Psoas muscle (tissue), 8 donors: ENCODE measurements at places on chromosomes 4 and X.

DNA sequence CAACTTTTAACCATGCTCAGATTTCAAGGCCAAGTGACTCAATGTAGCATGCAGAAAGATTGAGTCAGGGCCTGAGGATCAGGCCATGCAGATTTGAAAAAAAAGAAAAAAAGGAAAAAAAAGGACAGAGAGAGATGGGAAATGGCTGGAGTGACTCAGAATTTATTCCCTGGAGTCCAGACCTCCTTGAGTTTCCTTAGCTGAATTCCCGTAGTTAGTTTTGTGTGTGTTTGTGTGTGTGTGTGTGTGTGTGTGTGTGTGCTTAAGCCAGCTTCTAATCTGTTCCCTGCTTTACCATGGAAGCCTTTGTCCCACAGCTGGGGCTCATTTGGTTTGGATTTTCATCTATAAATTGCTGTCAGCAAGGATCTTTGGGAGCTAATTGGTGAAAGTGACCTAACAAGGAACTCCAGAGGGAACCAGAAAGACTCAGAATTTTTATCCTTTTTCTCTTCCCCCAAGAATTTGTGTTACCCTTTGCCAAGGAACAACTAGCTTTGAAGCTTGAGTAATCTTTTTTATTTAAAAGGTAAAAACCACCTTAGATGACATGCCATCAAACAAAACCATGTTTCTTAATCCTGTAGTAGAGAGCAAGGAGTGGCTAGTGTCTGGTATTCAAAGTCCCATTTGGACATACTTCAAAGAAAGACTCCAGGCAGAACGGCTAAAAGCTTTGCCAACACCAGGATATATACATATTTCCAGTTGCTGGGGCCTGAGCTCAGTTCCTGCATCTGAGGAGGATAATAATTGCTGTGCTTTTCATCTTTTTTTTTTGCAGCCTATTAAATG is 109.0 kb upstream of the DDIT4L start:
- DNase-seq = no peak
- H3K36me3 ChIP-seq = no peaks in the 10 kb centered on the region
- H3K4me1 ChIP-seq = peaks cover 54% of the 10 kb centered on the region
- H3K27ac ChIP-seq = peak overlapping the region; percentile 28
- no peak overlapping the region for H3K4me3 ChIP-seq

DNA sequence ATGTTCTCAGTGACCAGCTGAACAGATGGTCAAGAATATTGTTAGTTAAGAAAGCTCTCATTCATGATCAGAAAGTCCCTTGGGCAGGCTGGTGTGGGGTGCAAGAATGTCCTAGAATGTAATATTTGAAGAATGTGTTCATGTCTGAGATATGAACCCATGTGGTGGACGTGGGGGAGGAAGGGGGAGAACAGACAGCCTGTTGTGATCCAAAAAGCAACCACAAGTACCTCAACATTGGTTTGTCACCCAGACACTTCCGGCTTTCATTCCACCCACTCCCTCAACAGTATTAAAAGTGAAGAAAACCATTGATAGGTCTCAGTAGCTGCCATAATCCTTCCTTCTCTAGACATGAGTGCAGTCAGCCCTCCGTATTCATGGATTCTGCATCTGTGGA is 82.2 kb downstream of the MAML3 start:
- H3K36me3 ChIP-seq = no peaks in the 10 kb centered on the region
- no peak overlapping the region for H3K27ac ChIP-seq
- H3K4me1 ChIP-seq = peaks cover 7% of the 10 kb centered on the region
- no peaks in the 10 kb centered on the region for H3K27me3 ChIP-seq

- H3K4me3 ChIP-seq = no peak overlapping the region
- DNase-seq = no peak
- no peaks in the 10 kb centered on the region for H3K27me3 ChIP-seq
- no peaks in the 10 kb centered on the region for H3K4me1 ChIP-seq
- no peaks in the 10 kb centered on the region for H3K36me3 ChIP-seq
- H3K27ac ChIP-seq = no peak overlapping the region
Measured at GRCh38 chr4:60814549-60814948, 385.6 kb upstream of the ADGRL3 start.

DNA sequence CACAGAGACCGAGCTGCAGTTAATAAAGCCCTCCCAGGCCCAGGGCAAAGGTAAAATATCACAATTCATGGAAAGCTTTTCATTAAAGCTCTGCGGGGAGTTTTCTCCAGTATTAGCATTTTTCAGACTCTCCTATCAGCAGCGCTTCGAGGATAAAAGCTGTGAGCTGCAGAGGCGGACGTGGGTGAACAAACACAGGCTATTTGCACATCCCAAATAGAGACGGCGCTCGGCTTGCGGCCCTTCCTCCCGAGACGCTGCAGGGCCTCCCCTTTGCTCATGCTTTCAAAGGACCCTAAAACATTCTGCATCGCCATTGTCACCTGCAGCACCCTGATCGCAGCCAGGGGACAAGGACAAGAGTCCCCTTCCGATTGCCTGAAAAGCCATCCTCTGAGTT is 97.3 kb downstream of the SORCS2 start:
- H3K27ac ChIP-seq = no peak overlapping the region
- peaks cover 3% of the 10 kb centered on the region for H3K27me3 ChIP-seq
- H3K4me1 ChIP-seq = no peaks in the 10 kb centered on the region
- no peaks in the 10 kb centered on the region for H3K36me3 ChIP-seq
- no peak for DNase-seq
- H3K4me3 ChIP-seq = no peak overlapping the region

GRCh38 chr4:23866450-23867075 is 23.3 kb downstream of the PPARGC1A start:
- DNase-seq = no peak
- no peak overlapping the region for H3K4me3 ChIP-seq
- H3K27ac ChIP-seq = peak overlapping the region; percentile 28
- H3K27me3 ChIP-seq = no peaks in the 10 kb centered on the region
- H3K4me1 ChIP-seq = peaks cover 55% of the 10 kb centered on the region

DNA sequence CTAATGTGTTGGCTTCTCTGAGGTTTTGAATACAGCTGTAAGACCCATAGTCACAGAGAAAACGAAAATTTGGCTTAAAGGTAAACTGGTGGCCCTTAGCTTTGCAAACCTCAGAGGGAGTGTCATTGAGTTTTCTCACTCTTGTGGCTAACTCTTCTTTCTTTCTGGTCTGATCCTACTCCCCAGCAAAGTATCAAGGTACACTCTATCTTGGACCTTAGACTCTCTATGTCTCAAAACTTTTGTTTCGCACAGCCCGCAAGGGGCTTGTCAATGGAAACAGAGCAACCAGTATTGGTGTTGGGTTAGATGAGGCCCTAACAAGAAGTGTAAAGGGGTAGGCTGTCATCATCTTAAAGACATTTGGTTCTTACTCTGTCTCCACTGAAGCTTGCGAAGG is 19.8 kb downstream of the APOO start:
- no peaks in the 10 kb centered on the region for H3K36me3 ChIP-seq
- no peaks in the 10 kb centered on the region for H3K27me3 ChIP-seq
- no peak overlapping the region for H3K4me3 ChIP-seq
- H3K4me1 ChIP-seq = no peaks in the 10 kb centered on the region
- no peak overlapping the region for H3K27ac ChIP-seq

DNA sequence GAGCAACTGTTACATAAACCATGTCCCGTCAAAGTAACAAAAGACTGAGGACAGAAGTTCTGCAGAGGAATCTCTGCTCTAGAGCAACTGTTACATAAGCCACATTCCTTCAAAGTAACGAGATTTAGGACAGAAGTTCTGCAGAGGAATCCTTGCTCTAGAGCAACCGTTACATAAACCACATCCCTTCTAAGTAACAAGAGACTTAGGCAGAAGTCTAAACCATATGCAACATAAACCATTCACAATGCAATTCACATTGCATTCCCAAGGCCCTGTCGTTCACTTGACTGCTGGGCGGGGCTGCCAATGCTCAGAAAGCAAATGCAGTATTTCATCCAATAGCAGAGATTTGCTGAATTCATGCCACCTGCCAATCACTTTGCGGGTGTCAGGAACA is 124.4 kb upstream of the PUDP start:
- H3K4me3 ChIP-seq = no peak overlapping the region
- no peaks in the 10 kb centered on the region for H3K4me1 ChIP-seq
- no peak overlapping the region for H3K27ac ChIP-seq
- no peak for DNase-seq
- no peaks in the 10 kb centered on the region for H3K36me3 ChIP-seq

DNA sequence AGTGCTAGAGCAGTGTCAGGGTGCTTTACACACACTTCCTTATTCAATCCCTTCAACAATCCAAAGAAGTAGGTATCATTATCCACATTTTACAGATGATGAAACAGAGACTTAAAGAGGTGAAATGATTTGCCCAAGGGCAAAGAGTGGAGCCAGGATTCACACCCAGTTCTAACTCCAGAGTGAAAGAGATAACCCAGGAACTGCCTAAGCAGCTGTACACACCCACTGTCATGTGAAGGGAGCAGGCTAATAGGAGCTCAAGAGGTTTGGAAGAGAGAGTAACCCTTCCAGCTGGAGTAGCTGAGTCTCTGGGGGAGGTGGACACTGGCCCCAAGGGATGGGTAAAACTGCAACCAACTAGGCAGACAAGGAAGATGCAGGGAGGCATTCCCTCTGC is 92.5 kb downstream of the FBXL5 start:
- no peak for DNase-seq
- peaks cover 31% of the 10 kb centered on the region for H3K36me3 ChIP-seq
- no peak overlapping the region for H3K4me3 ChIP-seq
